ENCODE measurements at places on chromosomes 6 and 20.
A peak's percentile ranks its signal among the peaks of the same experiment; 100 is the strongest.

GRCh38 chr20:50083034-50083433, 29.9 kb downstream of the UBE2V1 start:
- DNase-seq: no peak

- DNase-seq: no peak
These were observed 78.0 kb downstream of the PSMB1 start for GRCh38 chr6:170475118-170475517.

- DNase-seq: no peak
These were observed 117.9 kb downstream of the GMDS start for GRCh38 chr6:2127484-2127911.

- DNase-seq: peak; percentile 73
These were observed 26.4 kb upstream of the PTGIS start for GRCh38 chr20:49594143-49594930.

DNA sequence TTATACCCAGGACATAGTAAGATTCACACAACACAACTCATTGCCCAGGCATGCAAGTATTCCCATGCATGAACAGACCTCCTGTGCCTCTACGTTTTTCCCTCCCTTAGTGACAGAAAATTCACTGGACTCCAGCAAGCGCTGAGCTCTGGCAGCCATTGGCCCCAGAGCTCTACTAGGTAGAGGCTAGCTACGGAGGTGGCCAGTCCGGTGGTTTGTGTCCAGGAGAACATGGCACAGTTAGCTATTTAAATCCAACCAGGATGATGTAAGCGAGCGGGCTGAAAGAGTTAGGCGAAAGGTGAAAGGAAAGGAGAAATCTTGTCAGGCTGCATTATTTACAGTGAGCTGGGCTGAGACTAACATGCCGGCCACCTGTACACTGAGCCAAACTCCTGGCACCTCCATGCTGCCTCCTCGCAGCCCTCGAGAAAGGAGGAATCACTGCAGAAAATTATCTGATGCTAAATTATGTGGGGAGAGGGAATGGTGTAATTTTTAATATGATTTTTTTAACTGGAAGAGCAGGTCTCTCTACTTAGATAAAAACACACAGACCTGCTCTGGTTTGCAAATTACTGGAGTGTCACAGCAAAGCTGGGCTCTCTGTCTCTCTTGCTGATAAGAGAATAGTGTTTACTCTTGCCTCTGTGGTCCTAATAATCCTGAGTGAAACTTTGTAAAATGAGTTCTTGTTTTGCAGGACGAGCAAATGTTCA, 50.1 kb upstream of the ARMC2 start:
- no peak for DNase-seq
